ENCODE measurements at places on chromosomes 6 and 20.
A peak's percentile ranks its signal among the peaks of the same experiment; 100 is the strongest.

- no peak for DNase-seq
Observed at GRCh38 chr6:155406801-155407200, 48.8 kb downstream of the NOX3 start.

- peak; percentile 61 for DNase-seq
Observed at GRCh38 chr6:3797231-3798054, 45.9 kb upstream of the PXDC1 start.

DNA sequence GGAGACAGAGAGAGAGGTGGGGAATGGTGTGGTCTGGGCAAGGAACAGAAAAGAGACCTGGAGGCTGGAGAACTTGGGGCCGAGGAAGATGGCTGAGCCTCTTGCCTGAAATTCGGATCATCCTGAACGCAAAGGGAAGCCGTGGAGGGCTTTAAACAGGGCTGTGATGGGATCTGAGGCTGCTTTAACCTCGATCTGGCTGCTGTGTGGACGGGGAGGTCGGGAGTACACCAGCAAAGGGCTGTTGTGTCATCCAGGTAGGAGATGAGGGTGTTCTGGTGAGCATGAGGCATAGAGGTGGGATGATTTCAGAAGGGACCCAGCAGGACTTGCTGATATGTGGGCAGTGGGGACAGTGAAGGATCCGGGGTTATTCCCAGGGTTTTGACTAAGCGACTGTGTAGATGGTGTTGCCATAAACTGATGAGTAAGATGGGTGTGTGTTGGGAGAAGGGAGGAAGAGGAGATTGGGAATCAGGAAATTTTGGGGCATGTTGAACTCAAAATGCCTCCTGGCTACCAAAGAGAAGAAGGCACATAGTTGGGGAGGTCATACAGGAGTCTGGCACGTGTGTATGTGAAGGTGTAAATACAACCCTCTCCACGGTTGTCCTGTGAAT, 158.5 kb downstream of the NFATC2 start:
- no peak for DNase-seq

GRCh38 chr6:139262519-139263300, 29.1 kb downstream of the TXLNB start:
- DNase-seq, result no peak

GRCh38 chr6:77650098-77650663, 2.7 kb upstream of the MEI4 start:
- no peak for DNase-seq

GRCh38 chr20:53226826-53227225, 254.7 kb downstream of the TSHZ2 start:
- no peak for DNase-seq

- no peak for DNase-seq
Observed at GRCh38 chr6:88115307-88115706, 50.8 kb downstream of the CNR1 start.

DNA sequence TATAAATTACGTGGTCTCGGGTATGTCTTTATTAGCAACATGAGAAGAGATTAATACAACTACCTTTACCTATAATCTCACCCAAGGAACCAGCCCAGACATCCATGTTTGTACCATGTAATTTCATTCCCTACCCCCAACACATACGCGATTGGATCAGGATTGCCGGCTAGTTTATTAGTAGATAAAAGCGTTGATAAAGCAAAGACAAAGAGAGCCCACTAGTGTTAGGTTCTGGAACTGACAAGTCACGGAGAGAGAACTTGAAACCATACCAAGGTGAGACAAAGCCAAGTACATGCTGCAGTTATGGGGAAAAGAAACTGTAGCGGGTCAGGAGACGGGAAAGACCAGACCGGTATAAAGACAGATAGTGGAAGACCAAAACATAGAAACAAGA, 37.4 kb upstream of the FAM135A start:
- DNase-seq, result no peak

DNA sequence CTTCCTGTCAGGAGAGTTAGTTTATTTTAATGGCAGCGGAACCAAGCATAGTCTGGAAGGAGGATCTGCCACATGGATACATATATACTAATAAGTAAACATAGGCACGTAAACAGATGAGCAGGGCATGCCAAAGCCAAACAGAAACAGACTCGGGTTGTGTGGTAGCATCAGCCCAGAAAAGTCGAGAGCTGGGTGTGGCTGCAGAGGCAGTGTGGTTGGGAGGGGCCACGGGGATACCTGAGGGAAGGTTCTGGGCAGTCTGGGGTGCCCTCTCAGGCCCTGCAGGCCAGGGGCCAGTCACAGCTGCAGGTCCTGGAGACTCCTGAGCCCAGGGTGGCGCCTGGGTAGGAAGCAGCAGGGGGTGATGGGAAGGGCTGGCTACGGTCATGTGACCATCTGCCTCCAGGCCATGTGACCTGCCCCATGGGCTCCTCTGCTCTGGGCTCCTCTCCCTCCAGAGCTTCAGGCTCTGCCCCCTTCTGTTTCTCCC, 42.8 kb upstream of the MRPS10 start:
- DNase-seq, result no peak

Data from GM04503 (cell line).